ENCODE measurements at places on chromosomes 6 and 20.
A peak's percentile ranks its signal among the peaks of the same experiment; 100 is the strongest.

- no peak for DNase-seq
Observed at GRCh38 chr6:71454056-71454455, 165.4 kb downstream of the OGFRL1 start.

GRCh38 chr6:45724511-45724910 lies 291.1 kb downstream of the CLIC5 start:
- DNase-seq: no peak

- DNase-seq: no peak
Observed at GRCh38 chr6:148521158-148521557, 178.5 kb downstream of the SASH1 start.

DNA sequence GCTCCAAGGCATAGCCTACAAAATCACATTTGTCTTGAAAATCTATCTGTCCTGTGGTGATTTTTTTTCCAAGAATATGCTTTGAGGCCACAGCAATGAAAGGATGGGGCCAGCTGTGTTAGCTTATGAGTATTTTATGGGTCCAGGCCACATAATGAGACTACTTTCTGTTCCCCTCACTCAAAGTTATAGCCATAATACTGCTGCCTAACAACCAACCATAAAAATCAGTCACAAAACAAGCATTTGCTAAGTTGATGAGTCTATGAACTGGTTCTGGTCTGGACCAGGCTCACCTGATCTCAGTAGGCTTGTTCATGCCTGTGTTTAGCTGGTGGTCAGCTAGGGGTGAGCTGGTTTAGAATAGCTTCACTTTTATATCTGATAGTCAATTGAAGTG lies 192.5 kb upstream of the PLCB4 start:
- DNase-seq: no peak

- DNase-seq: no peak
Observed at GRCh38 chr6:9437836-9438235, 977.0 kb downstream of the TFAP2A start.

DNA sequence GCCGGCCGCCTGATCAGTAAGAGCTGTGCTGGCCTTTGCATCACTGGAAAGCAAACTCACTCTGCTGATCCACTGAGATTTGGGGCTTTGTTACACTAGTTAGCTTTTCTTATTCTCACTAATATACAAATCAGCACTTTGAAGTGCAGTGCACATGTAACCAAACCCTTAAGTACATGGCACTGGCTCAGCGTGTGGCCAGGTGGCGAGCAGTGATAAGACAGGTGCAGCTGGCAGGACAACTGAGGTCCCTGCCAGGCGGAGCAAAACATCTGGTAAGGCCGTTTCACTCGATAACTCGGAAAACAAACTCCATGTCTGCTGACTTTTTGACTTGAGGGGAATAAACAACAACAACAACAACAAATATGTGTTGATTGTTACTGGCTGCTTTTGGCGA lies 11.0 kb downstream of the GFRA4 start:
- DNase-seq: no peak

GRCh38 chr6:104591573-104592334 lies 268.0 kb downstream of the HACE1 start:
- no peak for DNase-seq

- no peak for DNase-seq
Observed at GRCh38 chr6:139909992-139910391, 535.5 kb upstream of the CITED2 start.

GRCh38 chr6:45966340-45966739 lies 49.3 kb downstream of the CLIC5 start:
- no peak for DNase-seq

DNA sequence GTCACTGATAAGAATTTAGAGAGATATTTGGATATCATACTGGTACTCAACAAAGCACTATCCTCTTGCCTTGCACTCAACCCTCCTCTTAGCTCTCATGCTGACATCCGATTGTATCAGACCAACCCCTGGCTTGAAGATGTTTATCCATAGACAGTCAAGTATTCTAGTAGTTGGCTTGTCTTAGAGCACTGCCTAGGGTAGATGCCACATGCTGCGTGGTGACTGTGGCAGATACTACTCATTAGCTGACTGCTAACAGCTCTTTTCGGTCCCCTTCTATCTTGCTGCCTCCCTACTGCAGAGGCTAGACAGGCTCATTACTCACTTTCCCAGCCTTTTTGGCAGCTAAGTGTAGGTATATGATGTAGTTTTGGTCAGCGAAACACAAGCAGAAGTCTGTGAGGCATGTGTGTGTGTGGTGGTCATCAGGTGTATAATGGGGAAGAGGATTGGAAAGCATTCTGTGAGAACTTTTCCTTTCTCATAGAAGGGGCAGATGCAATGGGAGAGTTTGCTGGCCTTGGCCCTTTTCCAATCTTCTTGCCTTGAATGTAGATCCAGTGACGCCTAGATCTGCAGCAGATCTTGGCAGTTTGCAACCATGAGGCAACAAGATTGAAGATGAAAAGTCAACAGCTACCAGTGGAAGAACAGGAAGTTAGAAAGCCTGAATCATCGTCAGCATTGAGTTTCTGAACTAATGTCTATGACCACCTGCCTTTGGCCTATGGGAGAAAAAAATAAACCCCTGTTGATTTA lies 4.4 kb upstream of the IFNGR1 start:
- no peak for DNase-seq

DNA sequence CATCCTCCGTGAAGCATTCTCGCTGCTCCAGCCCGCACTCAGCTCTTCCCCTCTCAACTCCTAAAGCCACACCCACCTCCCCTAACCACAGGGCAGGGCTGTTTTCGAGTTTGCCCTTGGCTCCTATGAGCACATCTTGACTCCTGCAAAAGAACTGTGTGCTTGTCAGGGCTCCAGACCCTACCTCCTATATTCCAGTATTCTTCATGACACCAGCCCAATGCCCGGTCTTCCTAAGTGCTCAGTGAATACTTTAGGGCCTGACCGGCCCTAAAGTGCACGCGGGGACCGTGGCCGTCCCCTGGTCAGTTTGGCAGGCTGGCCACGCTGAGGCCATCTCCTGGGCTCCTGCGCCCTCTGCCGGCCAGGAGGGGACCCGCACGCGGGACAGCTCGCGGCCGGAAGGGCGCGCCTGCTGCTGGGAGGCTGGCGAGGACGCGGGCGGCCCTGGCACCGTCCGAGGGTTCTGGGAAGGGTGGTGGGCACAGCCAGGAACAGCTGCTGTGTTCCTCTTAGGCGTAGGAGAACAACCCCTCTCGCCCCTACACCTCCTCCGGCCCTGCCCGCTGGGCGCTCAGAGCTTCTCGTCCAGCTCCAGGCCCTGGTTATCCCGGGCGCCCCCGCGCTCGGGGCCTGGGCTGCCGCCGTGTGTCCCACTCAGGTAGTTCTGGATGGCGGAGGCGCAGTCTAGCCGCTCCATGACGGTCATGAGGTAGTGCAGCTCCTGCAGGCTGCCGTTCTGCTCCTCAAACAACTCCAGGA lies 11.0 kb downstream of the UNC5CL start:
- DNase-seq: peak; percentile 18

- peak; percentile 93 for DNase-seq
Observed at GRCh38 chr20:6489361-6490171, 277.9 kb upstream of the BMP2 start.

DNA sequence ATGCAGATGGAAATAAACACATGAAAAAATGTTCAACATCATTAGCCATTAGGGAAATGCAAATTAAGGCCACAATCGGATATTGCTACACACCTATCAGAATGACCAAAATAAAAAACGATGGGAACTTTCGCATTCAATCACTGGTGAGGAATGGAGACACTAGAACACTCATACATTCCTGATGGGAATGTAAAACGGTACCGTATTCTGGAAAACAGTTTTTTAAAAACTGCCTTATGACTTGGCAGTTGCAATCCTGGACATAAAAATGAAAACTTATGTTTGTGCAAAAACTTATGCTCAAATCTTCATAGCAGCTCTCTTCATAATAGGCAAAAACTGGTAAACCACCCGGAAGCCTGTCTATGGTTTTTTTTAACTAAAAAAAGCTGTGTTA lies 146.0 kb downstream of the CEBPB start:
- no peak for DNase-seq

DNA sequence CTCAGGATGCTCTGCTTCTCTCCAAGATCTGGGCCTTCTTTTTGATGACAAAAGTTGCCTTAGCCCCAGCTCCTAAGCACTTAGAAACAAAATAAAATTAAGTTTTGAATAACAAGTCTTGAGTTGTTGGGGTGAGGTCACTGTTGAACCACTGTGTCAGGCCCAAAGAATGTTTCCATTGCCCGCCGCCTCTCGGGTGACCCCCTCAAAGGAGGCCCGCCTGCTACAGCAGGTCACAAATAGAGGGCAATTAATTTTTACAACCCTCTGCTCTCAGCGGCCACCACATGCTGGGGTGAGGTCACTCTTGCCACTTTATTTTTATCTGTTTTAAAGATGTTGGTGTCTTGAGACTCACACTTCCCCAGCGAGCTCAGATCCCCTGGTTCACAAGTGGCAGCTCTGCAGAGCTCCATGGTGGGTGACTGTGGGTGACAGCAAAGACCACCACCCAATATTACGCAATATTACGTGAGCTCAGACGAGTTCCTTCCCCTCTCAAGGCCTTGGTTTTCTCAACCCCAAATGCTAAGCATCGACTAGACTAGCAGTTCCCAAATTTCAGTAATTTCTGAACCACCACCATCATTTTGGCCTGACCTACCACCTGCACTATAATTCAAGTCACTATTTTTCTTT lies 247.7 kb upstream of the PMEPA1 start:
- DNase-seq: no peak

DNA sequence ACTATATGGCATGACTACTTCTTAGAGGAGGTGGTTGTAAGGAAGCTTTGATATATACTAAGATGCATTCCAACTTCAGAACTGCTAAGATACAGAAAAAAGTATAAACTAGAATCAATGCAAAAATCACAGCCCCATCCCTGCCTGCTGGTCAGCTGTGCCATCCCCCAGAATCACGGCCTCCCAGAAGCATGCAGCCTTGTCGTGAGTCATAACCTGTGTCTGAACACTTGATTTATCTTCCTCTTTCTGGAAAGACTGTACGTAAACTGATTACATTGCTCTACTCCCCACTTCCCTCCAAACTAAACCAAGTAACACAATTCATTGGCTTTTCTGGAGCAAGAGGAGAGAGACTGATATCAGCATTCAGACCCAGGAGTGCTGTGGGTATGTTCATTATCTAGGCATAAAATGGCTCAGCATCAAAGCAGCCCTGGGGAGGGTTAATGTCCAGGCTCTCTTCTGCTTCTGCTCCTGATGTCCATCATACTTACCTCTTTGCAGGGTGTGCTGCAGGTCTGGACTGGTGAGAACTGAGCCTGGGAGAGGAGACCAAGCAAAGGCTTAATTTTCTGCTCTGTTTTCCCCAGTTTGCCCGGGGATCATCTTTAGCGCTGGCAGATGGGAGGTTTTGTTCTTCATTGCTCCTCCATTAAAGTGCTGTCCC lies 18.4 kb downstream of the SCP2D1 start:
- no peak for DNase-seq

GRCh38 chr6:5785249-5785648 lies 221.5 kb downstream of the NRN1 start:
- DNase-seq: no peak

DNA sequence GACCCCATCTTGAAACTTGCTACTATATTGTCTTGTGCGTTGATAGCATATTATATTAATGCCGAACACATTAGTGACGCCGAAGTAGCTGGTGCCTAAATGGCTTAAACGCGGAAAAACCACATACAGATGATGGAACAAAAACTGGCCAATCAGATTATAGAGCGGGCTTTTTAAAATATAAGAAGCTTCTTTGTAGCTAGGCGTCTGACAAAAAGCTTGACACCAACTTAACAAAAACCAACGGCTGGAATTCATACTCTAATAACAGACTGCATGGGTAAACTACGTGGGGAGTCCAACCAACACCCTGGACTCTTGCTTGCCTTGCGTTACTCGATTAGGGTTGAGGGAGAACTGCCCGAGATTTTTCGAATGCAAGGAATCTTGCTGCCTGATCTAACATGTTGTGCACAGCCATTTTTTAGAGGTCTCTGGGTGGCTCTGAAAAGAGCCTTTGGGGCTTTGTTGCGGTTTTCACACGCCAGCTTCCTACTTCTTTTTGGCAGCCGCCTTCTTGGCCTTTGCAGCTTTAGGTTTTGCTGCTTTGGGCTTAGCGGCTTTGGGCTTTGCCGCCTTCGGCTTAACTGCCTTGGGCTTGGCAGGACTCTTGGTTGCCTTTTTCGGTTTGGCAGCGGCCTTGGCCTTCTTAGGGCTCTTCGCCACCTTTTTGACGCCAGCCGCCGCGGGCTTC lies 45.7 kb downstream of the OR2B2 start:
- peak; percentile 58 for DNase-seq

- DNase-seq: no peak
Observed at GRCh38 chr6:24391756-24392405, 10.9 kb upstream of the MRS2 start.

- DNase-seq: no peak
Observed at GRCh38 chr20:611843-612185, 1.7 kb upstream of the TCF15 start.

DNA sequence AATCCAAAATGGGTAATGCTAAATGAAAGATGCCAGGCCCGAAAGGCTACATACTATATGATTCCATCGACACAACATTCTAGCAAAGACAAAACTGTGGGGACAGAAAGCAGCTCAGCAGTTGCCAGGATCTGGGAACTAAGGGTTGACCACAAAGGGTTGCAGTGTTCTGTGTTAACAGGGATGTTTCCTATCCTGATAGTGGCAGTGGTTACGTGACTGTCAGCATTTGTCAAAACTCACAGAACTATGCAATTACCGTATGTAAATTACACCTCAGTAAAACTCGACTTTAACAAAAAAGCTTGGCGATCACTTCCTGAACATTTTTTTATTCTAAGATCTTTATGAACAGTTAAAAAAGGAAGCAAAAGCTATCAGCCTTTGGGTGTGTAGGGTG lies 83.9 kb downstream of the BANF2 start:
- no peak for DNase-seq

DNA sequence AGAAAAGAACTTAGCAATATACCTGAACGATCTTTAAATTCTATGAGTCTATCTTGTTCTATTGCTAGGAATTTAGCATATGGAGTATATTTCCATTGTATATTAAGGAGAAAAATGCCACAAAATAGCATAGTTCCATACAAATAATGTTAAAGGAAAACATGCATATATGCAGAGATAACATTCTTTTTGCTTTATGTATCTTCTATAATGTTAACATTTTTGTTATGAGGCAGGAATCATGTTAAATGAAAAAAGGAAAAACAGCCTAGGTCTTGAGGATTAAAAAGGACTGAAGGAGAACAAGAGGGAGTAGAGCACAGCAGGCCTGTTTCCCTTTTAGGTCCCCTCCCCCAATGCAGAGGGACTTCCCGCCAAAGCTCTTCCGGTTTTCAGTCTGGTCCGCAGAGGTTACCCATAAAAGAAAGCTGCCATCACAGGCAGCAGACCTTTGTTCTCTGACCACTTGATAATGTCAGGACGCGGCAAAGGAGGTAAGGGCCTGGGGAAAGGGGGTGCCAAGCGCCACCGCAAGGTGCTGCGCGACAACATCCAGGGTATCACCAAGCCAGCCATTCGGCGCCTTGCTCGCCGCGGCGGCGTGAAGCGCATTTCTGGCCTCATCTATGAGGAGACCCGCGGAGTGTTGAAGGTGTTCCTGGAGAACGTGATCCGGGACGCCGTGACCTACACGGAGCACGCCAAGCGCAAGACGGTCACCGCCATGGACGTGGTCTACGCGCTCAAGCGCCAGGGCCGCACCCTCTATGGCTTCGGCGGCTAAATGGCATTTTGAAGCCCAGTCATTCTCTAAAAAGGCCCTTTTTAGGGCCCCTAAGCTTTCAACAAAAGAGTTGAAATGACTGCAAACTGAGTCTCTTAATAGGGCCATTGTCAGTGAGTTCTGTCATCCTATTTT lies 108.4 kb upstream of the PRSS16 start:
- DNase-seq: no peak

Data from NCI-H1092 (cell line).